ENCODE measurements at places on chromosomes 1 and 21. TPM values are rescaled to one million over a fixed set of nuclear protein-coding genes. Genes with fewer than 3 reads are reported as not detected.

- DNase-seq = no peak
These were observed 1.4 kb upstream of the TLR5 start for GRCh38 chr1:223144431-223144830.

DNA sequence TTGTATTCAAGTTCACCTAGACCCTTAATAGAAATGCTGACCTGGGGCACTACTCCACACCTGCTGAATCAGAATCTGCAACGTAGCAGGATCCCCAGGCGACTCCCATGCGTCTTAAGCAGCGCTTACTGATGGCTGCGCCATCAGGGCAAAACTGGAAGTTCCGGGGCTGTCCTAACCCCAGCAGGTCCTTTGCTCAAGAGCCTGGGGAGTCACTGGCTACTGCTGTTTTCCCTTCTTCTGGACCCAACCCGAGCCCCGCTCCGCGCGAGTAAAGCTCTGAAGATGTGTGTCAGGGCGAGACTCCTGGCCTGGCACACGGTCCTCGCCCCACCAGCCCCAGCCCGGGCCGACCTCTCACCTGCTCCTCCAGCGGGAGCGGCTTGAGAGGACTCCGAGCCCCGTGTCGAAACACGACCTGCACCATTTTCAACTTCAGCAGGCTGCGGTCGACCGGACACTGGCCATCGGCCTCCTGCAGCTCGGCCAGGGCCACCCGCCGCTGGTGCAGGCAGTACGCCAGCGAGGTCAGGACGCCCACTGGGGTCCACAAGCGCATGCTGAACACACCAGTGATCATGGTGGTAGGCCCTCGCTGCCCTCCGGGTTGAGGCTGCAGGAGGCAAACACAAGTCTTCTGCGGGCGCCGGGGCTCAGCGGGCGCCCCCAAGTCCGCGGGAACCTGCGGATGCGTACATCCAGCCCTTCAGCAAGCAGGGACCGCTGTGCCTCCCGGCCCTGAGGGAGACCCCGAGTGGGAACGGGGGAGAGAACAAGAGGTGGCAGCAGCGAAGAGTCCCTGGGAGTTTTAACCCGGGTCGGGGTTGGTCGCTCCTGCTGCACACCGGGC, 630 bp downstream of the ACP6 start:
- DNase-seq = peak; percentile 40

- no peak for DNase-seq
These were observed 73.3 kb upstream of the SLC44A3 start for GRCh38 chr1:94746635-94747525.

- no peak for DNase-seq
These were observed 4.1 kb downstream of the RBP7 start for GRCh38 chr1:10001016-10001665.

TMEM201 gene
- polyA plus RNA-seq = 15.2 TPM

GJA8 gene
- polyA plus RNA-seq = 0.67 TPM

- no peak for DNase-seq
These were observed 50.6 kb upstream of the NTPCR start for GRCh38 chr1:232899839-232900238.

DNA sequence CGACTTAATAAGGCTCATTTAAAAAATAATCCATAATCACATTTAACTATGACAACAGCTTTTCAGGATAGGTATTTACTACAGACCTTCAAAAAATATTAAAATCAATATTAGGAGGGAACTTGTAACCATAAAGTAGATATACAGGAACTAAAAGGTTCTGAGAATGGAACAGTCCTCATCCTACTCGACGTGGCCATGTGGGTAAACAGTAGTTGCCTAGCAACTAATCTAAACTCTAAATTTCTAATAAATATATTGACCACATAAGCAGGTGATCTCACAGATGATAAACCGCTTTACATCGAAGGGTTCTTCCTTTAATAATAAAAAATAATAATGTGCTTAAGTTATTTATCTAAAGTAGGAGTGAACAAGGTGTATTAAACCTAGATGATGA, 7.9 kb downstream of the AKT3 start:
- DNase-seq = no peak

GRCh38 chr1:39683591-39684312, 7.5 kb downstream of the HPCAL4 start:
- DNase-seq = no peak

DNA sequence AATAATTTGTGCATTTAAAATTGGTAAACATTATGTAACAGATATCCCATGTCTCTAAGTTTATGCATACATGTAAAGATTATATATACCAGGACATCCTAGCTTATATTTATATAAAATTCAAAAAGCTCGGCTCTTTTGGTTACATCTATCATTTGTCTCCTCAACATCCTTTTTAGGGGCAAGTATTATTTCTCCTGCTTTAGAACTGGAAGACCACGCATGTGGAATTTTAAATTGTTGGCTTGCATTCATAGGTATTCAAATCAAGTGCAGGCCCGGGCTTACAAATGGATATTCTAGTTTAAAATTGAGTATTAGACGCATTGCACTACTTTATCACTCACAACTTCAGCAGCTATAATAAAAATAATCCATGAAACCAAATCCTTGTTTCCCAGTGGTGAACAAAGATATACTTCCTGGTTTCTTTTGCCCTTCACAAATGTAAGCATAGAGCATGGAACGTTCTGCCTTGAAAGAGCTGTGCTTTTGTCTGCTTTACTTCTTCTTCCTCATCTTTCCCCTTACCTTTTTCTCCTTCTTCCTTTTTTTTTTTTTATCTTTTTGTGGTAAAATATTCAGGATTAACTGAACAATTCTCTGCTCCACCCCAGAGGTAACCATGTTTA, 57.1 kb downstream of the DDAH1 start:
- no peak for DNase-seq

TNFRSF8 gene
- 1.3 TPM for polyA plus RNA-seq

Data from left renal pelvis (tissue), 4 donors.